Iris pigment epithelial cell (primary cell): ENCODE measurements at places on chromosomes 3 and 15.

GRCh38 chr15:48636511-48636910 lies 9.0 kb downstream of the FBN1 start:
- DNase-seq: no peak

DNA sequence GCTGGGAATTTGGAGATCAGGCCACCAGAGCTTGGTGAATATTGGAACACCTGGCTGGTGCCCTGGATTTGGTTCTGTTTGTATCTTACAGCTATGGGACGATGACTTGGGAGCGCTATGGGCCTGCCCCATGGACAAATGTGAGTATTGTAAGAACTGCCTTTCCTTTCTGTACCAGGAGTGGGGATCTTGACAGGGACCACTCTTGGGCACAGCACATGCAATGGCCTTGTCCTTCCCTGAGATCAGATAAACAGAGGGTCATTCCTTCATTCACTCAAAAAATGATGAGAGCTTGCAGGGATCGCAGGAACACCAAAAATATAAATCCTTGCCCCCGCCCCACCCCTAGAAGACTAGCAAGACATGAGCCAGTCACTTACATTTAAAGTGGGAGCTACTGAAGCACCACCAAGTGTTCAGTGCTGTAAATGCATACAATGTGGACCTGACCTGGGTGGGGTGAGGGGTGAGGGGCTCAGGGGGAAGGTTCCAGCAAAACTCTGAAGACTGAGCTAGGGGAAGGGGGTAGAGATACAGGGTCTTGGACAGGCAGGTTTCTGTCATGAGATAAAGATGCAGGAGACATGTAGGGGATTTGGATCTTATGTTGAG lies 2.7 kb upstream of the CRELD1 start:
- peak; percentile 15 for DNase-seq

DNA sequence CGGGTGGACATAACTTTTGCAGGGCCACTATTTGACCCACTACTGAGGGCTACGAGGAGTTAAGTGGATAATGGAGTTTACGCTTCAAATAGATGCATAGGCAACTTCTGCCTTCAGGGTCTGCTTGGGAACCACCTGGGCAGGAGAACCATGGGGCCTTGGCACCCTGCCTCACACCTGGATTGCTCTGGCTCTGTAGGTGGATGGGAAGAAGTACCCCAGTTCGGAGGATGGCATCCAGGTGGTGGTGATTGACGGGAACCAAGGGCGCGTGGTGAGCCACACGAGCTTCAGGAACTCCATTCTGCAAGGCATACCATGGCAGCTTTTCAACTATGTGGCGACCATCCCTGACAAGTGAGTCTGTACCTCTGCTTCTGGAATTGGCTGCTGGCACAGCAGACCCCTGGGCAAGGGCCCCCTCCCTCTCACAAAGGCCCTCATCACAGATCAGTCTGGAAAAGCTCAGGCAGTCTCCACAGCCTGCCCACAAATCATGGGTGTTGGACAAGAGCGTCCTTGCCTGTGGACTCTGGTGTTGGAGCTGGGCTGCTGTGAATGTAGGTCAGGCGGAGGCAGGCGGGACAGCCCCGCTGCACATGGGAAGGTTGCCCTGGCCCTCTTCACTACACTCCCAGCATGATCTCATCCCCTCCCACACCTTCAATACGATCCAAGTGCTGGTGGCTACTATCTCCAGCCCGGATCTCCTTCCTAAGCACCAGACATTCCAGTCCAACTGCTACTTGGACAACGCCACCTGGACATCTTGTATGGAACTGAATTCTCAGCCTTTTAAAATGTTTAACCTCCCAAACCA lies 46.7 kb downstream of the MESD start:
- no peak for DNase-seq

DNA sequence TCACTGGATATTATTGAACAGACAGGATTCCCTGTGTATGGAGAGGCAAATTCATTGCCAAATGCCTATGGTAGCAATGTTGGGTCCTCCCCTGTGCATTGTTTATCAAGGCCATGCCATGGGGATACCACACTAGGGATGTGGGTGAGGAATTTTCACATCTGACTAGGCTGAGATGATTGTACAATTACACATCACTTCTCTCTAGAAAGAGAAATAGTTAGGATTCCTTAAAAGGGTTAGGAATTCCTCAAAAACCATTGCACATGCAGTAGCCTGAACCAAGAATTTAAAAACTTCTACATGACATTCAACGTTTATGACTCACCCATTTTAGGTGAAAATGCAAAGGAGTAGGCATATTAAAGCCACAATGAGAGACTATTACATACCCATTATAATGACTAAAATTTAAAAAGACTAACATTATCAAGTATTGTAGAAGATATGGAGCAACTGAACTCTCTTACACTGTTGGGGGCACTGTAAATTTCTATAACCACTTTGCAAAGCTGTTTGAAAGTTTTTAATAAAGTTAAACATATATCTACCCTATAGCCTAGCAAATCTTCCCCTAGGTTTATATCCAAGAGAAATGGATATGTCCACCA lies 175.9 kb downstream of the THRB start:
- DNase-seq: peak; percentile 85

DNA sequence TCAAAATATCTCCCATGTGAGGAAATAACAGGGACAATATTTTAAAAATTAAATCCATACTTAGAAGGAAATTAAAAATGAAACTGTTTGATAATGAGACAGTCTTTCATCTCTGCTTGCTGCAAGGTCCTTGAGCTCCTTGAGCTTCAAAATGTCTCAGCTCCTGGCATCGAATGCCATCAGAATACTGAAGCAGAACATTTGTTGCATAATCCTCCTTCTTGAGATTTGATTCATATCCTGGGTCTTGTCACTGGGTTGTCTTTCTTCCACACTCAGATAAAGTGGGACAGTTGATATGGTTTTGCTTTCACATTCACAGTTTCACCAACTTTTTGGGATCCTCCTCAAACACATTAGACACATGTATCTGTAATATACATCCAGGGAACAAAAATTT lies 27.8 kb downstream of the COL8A1 start:
- DNase-seq: peak; percentile 82

DNA sequence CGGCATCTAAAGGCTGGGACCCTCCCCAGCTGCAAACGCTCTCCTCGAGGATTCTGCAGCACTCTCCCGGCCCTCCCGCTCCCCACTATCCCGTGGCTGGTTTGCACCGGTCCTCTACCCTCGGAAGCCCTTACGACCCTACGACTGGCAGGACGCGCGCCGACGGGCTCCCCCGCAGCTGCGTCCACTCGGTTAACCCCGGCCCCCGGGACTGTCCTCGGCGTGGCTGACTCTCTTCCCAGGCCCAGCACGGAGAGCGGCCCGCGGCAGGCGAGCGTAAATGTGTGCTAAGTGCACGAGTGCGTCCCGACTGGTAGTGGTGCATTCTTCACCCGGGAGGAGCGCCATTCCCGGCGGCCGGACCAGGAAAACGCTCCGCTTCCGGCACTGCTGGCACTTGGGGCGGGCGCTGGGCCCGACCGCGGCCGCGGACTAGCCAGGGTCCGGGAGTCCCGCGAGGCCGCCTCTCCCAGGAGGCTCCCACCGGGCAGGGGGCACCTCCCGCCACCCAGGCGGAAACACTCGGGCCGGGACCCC lies 508 bp downstream of the GORASP1 start:
- DNase-seq: peak; percentile 48

DNA sequence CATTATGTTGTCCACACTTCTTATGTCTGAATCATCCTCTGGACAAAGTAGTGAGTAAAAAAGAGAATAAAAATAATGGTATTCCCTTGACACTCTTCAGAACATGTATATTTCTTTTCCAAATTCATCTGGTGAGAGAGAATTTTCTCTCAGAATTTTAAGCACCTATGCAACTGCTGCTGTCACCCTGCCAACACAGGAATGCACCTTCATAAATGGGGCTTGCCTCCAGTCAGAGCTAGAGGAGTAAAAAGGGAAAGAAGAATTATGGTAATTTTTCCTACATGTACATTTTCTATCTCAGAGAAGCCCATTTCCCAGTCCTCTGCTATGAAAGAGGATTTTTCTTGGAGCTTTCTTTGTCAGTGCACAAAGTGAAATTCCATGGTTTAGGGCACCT lies 92.2 kb upstream of the ALCAM start:
- no peak for DNase-seq

DNA sequence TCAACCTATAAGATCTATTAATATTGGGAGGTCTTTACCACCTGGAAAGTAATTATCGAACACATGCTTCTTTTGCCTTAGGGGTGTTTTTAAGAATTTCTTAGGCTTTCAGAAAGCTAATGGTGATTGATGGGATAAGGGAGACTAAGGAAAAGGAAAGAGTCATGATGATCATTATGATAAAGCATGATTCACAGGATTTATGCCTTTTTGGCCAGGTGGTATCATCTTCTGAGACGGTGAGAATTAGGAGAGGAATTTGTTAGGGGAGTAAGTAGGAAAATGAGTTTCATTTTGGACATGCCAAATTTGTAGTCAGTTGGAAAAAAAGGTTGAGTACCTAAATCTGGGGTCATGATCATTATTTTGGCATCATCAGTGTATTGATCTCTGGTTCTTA lies 8.9 kb downstream of the ARMC8 start:
- DNase-seq: no peak

- no peak for DNase-seq
Measured at GRCh38 chr3:13728487-13728886, 151.4 kb downstream of the WNT7A start.

DNA sequence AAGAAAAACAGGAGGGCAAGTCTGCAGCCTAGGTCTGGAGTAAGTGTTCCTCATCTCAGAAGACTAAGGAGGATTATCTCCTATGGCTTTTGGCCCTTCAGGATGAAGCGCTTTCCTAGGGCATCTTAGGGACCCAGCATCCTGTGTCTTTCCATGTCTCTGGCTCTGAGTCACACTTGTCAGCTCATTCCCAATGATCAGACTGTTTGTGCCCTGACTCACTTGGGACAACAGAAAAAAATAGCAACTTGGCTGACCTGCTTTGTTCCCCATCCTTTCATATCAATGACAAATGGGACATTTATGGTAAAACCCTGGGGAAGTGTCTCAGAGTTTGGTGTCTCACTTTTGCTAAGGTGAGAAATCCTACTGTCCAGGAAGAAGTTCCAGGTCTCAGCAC lies 76.2 kb upstream of the OXTR start:
- DNase-seq: no peak

DNA sequence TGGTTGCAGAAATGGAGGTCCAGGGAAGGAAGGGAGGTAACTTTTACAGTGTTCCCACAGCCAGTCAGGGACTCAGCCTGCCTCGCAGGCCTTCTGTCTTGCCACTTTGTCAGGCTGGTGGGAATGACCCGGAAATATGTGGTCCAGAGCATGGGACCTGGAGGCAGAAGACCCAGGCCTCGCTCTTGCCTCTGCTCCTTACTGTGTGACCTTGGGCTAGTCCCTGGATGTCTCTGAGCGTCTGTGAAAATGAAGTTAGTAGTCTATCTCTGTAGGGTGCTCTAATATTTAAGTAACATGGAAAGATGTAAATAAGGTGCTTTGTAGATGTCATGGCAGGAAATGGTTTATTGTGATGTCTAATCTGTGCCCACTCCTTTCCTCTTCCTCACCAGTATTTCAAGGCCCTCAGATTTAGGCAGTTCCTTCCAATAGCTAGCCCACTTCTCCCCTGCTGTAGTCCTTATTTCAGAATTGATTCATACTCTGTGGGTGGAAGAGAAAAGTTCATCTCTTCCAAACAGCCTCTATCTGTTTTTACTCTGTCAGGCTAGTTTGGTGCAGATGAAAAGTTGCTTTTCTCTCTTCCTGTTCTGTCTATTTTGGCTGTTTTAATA lies 9.1 kb downstream of the CORO2B start:
- DNase-seq: no peak

DNA sequence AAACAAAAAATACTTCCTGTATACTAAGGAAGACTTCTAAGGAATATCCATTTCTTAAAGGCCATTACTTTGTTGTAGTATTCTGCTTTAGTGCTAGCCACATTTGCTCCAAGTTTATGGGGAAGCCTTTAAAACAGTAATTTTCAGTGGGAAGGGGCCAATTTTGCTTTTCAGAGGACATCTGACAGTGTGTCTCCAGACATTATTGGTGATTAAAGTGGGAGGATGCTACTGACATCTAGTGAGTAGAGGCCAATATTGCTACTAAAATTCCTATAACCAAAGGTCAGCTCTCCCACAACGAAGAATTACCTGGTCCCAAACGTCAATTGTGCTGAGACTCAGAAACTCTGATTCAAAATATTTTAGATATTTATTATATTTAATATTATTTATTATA lies 24.8 kb downstream of the SLC28A2 start:
- peak; percentile 22 for DNase-seq

GRCh38 chr15:40948706-40949473 lies 4.4 kb upstream of the CHAC1 start:
- DNase-seq: no peak

DNA sequence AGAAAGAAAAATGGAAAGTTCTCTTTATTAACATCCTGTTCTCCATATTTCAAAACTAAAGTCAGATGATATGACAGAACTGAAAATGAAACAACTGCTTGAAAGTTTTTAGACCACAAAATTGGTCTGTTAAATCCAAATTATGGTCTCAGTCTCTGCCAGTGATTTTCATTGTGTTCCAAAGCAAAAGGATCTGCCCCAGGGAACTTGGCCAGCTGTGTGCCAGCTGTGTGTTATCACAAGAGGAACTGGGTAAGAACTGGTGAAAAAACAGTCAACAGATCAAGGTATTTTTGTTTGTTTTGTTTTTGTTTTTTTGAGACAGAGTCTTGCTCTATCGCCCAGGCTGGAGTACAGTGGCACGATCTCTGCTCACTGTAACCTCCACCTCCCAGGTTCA lies 323.3 kb downstream of the CTNNB1 start:
- no peak for DNase-seq

- DNase-seq: no peak
Measured at GRCh38 chr3:195555110-195555509, 12.0 kb upstream of the PPP1R2 start.

DNA sequence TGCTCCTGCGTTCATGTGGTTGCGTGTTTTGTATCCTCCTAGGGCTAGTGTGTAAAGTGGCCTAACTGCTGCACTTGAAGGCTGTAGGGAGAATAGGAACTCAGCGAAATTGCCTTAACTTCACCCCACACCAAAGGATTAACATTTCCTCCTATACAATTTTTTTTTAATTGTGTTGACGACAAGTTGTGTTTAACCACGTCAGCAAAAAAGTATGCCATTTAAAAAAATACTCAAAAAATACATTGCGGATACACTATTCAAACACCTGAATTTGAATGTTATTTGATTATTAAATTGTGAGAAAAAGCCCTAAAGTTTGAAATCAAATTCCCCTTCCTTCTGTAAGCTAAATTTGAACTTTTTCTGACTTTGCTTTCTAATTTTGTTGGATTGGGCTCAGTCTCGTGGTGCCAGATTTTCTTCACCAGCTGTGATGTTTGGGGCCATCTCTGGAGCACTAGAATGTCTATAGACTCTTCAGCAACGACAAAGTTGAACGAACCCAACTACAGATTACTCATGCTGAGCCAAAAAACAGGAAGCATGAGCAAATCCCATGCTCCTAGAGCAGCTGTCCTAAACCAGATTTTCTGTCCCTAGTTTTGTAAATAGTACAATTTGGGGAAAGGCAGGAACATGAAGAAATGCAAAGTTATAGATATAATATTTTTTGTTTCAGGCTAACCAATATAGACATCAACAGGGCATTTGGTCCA lies 8.1 kb upstream of the SLC9A9 start:
- DNase-seq: no peak
